ENCODE measurements at places on chromosomes 5 and 9.
A peak's percentile ranks its signal among the peaks of the same experiment; 100 is the strongest.

DNA sequence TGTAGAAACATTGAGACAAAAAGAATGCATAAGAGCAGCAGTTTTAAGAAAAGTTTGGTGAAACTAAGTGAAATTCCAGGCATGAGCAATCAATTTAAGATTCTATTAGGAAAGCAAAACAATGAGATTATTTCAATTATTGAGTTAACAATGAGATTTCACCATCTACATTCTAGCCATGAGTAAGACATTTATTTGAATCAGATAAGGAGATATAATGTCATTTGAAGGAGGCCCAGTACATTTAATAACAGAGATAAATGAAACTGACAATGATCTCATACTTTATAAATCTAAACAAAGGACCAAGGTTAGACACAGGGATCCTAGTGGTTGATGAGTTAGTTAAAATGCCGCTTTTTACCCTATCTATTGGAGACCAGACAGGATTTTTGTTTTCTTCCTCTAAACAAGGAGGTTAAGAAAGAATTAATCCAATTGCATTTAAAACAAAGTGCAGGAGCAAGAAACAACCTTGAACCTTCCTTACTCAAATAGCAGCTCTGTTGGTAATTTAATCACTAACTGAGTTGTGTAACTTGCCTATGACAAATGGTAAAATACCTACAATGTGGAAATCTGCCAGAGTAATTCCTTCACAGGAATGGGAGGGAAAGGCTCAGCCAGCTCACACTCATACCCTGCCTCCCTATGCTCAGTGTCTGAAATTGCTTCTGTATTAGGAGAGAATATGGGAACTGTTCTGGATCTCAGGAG lies 103.5 kb upstream of the NR3C1 start:
- peak; percentile 96 for DNase-seq

DNA sequence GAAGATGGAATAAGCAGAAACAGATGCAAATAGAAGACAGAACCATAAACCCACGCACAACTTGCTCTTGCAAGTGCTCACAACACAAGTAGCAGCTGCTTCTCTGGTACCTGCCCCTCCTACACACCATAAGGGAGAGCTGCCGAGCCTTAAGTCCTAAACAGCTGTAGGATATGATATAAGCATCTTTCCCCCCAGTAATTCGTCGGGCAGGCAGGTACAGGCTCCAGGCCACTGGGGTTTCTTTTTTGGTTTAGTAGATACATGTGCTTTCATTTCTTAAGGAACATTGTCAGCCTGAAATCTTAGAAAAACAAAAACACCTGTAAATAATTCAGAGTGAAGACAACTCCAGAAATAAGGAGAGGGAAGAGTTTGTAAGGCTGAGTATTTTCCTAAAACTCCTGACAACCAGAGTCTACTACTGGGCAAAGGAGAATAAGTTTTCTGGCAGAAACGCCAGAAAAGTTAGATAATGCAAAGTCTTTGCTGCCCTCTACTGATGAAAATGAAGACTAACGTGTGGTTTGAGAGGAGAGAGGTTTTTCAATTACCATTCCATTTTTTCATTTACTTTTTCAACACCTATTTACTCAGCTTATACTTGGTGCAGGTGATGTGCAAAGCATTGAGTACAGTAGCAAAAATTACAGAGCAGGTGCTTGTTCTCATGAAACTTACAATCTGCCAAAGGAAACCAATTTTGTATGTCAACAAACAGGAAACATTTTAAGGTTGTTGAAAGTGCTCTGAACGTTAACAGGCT lies 20.1 kb upstream of the TCERG1 start:
- DNase-seq = peak; percentile 56

DNA sequence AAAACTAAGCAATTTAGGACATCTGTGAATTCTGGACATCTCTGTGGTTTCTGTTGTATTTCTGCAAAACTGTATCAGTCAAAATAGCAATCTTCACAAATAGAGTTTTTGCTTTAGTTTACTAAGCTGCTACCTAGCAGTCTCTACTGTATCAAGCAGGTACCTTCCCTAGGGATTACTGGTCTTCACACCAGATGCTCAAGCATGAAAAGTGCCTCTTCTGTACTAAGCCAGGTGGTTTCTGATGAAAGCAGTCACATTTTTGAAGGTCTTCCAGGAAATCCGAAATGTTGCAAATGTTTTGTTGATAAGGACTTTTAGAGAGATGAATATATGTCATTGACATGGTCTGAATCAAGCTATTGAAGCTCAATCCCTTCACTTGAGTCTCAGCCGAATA lies 540.0 kb downstream of the KCTD16 start:
- no peak for DNase-seq

- DNase-seq = peak; percentile 58
Measured at GRCh38 chr9:113807173-113808061, 68.7 kb upstream of the ZNF618 start.

DNA sequence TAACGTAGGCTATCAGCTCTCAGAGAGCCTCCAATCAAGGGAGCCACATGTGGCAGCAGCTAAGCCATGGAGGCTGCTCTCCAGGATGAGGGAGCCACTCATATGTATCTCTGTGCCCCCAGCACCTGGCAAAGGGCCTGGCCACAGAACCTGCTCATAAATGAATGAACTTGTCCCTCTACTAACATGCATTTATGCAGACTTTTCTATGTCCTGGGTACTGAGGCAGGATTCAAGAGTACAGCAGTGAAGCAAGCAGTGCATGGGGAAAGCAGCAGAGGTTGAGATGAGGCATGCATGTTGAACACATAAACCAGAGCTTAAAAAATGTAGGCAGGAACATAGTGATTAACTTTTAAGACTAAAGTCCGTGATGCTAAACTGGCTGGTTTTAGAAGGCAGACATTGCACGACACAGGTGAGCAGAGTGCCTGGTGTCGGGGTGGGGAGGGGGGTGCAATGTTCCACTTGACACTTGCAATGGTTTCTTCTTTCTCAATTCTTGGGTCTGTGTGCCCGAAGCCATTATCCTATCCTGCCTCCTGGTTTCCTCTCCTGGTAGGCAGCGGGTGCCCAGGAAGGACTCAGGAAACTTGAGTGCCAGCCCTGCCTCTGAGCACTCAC lies 142.8 kb upstream of the ALDH1B1 start:
- no peak for DNase-seq

GRCh38 chr5:176994460-176995121 lies 12.0 kb downstream of the UIMC1 start:
- DNase-seq = peak; percentile 22

DNA sequence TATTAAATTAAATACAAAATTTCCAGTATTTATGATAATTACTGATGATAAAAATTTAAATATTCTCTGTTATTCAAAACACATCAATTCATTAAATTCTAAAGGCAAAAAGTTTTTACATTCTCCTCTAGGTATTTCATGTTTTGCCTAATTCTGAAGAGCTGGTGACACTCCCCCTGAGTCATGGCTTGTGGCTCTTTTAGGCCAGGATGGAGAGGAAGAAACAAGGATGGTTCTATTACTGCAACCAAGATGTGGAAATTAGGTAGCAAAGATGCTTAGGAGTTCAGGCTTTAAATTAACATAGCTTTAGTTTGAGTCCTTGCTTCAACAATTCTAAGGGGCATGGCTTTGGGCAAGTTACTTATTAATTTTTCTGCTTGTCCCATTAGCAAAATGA lies 1295.8 kb downstream of the EFNA5 start:
- peak; percentile 62 for DNase-seq

- DNase-seq = no peak
Measured at GRCh38 chr5:106658150-106658549, 1012.6 kb downstream of the EFNA5 start.

DNA sequence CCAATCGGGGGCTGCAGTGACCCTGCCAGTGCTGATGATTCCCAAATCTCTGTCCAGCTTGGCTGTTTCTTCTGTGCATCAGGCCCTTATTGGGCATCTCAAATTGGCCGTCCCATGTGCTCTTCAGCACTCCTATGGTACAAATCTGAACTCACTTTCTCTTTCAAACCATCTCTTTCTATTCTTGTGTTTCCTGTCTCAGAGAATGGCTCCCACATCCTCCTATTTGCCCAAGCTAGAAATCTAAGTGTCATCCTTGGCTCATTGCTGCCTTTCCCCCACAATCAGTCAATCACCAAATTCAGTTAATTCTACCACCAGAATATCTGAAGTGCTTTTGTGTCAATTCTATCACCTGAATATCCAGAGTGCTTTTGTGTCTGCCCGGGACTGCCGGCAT lies 336.6 kb downstream of the CWC27 start:
- no peak for DNase-seq

- DNase-seq = peak; percentile 94
Measured at GRCh38 chr9:2655411-2655901, 33.9 kb downstream of the VLDLR start.

- DNase-seq = no peak
Measured at GRCh38 chr5:80988419-80988935, 28.3 kb downstream of the RASGRF2 start.

GRCh38 chr9:21504894-21505293 lies 22.8 kb upstream of the IFNE start:
- no peak for DNase-seq

- DNase-seq = peak; percentile 75
Measured at GRCh38 chr5:43773478-43773844, 170.5 kb downstream of the NNT start.

GRCh38 chr5:5126444-5126843 lies 13.7 kb upstream of the ADAMTS16 start:
- DNase-seq = peak; percentile 90

- DNase-seq = peak; percentile 36
Measured at GRCh38 chr5:64497386-64497785, 8.4 kb upstream of the RGS7BP start.

GRCh38 chr5:145834554-145834916 lies 607 bp downstream of the PRELID2 start:
- DNase-seq = no peak

DNA sequence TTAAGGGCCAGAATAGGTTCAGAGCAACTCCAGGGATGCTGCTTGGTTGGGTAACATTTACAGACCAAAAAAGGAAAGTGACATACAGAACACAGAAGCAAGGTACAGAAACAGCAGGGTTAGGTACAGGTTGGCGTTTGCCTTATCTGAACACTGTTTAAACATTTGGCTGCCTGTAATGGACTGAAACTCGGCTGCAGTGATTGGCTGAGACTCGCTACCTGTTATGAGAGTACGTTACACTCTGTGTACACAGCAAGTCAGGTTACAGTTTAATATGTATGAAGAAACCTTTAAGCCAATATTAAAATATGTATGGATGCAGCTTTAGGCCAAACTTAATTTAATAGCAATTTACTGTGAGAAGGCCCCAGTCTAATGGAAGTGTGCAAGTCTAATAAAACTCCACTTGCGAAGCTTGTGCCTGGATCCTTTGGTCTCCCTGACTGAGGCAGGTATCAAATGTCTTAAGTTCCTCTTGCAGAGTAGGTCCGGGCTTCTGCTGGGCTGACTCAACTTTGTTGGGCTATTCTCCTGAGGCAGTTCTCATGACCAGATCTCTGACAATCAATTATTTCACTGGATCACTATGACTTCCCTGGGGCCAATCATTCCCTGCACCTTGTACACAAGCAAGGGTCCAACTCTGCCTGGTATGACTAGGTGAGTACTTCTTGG lies 204.9 kb downstream of the ZNF462 start:
- peak; percentile 3 for DNase-seq

DNA sequence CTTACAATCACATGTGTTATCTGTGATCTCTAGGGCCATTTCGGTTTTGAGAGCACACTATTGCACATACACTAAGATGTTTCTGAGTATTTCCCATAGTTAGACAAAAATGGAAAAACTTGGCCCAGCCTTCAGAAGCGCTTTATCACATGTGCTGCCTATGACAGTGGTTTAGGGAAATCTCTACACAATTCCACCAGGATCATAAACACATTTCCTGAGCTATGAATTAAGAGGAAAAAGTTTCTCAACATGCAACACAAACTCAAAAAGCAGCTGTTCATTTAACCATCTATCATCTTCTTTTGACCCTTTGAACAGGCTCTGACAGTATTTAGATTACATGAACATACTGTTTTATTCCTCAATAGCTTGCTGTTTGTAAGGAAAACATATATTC lies 15.1 kb downstream of the FGF1 start:
- no peak for DNase-seq

DNA sequence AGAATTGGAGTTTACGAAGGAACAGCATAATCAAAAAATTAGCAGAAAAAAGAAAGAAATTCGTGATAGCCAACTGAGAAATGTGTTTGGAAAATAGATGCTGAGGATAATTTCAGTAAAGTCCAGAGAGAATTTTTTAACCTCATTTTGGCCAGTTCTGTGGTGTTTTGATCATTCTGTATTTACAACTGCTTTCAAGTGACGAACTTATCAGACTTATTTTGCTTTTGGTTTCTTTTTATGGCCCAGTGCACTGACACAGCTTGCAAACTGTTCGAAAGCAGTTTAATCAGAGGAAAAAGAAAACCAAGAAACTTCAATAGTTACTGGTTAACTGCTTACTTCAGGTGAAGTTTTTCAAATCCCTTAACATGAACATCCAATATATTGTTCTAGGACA lies 1.9 kb downstream of the SDHA start:
- no peak for DNase-seq

DNA sequence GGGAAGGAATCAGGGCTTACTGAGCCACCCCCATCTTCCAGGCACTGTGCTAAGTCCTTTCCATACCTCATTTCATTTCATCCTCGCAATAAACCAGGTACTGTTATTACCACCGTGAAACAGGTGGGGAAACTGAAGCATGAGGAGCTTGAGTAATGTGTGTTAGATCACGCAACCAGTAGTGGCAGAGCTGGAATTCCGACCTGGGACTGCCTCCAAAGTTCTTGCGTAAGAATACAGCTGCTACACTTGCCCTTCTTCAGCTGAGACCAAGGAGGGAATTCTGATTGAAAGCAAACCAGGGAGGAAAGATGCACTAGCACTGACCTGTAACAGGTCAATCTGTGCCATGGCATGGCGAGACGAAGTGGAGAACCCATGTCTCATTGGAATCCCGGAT lies 113.4 kb upstream of the MSX2 start:
- peak; percentile 56 for DNase-seq

DNA sequence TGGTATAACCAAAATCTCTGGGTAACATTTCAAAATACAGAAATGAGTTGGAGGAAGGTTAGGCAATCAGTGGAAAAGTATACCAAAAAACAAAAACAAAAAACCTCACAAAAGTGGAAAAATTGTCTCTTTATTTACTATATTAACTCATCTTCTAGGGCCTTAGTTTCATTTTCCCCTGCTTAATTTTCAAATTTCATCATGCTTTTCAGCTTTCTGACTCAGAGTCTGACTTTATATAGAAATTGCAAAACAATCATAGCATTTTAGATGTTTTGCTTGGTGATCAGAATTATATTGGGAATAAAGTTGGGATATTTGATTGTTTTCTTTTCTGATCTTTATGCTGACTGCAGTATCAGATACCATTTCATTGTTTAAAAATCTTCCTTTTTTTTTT lies 257.0 kb upstream of the PRR16 start:
- DNase-seq = peak; percentile 3

GRCh38 chr5:180799902-180800801 lies 2.5 kb downstream of the MGAT1 start:
- peak; percentile 91 for DNase-seq

DNA sequence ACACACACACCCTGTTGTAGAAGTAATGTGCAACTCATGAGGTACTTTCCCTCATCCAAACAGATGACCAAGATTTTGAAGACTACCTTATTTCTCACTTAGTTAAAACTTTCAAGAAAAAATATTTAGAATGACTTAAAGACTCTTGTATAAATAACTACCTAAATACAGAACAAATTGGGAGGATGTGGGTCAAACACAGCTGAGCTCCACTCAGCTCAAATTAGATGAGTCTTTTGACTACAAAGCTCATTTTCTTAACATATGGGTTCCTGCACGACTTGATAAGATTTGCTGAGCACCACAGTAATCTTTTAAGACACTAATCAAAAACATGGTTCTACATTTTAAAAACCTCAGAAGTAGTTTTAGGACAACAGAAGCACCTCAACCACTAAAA lies 8.9 kb downstream of the MTX3 start:
- no peak for DNase-seq

- DNase-seq = no peak
Measured at GRCh38 chr5:141003031-141003430, 36.8 kb downstream of the PCDHAC2 start.
